Thoracic aorta (tissue), 2 donors: ENCODE measurements at places on chromosomes 13 and 19.

GRCh38 chr13:28093881-28094280 lies 6.5 kb downstream of the FLT3 start:
- no peak overlapping the region for H3K4me3 ChIP-seq
- peaks cover 6% of the 10 kb centered on the region for H3K27me3 ChIP-seq
- H3K36me3 ChIP-seq: no peaks in the 10 kb centered on the region

- no peak overlapping the region for H3K4me3 ChIP-seq
- H3K4me1 ChIP-seq: no peaks in the 10 kb centered on the region
- no peaks in the 10 kb centered on the region for H3K27me3 ChIP-seq
- DNase-seq: no peak
Measured at GRCh38 chr13:65470781-65471180, 1759.4 kb downstream of the PCDH9 start.

DNA sequence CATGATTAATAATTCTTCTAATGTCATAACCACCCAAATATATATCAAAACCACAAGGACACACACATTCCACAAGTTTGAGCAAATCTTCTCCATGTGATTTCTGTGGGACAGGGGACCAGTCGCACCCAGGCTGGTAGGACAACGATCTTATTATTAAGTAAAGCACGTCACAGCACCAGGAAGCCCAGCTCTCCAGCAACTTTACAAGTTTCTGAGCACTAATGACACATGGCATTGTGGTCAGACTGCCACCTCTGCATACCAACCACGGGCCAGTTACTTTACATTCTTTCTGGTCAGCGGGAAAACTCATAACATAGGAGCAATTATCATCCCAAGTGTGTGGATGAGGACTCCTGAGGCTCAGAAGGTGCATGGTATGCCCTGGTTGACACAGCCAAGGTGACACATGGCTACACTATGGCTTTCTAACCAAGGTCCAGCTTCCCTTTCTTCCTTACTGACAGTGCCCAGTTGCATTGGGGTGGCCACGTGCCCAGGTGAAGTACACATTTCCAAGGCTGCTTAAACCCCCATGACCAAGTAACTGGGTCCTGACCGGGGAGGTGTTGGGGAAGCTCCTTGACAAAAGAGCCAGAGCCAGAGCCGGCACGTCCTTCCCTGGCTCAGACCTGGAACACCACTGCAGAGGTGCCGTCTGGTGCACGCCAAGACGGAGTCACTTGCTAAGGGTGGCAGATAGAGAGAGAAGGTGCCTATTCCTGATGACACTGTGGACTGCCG lies 27.4 kb downstream of the LATS2 start:
- H3K4me1 ChIP-seq: peaks cover 33% of the 10 kb centered on the region
- H3K4me3 ChIP-seq: peak overlapping the region; percentile 32
- H3K27me3 ChIP-seq: no peaks in the 10 kb centered on the region

- DNase-seq: no peak
- H3K4me1 ChIP-seq: no peaks in the 10 kb centered on the region
- H3K36me3 ChIP-seq: no peaks in the 10 kb centered on the region
- no peak overlapping the region for H3K27ac ChIP-seq
Measured at GRCh38 chr13:43128504-43128961, 105.1 kb downstream of the DNAJC15 start.

GRCh38 chr13:43195551-43195950 lies 172.2 kb downstream of the DNAJC15 start:
- no peak overlapping the region for H3K27ac ChIP-seq
- no peaks in the 10 kb centered on the region for H3K27me3 ChIP-seq
- no peak overlapping the region for H3K4me3 ChIP-seq

- H3K27me3 ChIP-seq: no peaks in the 10 kb centered on the region
- no peak overlapping the region for H3K27ac ChIP-seq
- DNase-seq: no peak
- no peaks in the 10 kb centered on the region for H3K4me1 ChIP-seq
Measured at GRCh38 chr19:41478875-41479756, 36.2 kb downstream of the ERICH4 start.

DNA sequence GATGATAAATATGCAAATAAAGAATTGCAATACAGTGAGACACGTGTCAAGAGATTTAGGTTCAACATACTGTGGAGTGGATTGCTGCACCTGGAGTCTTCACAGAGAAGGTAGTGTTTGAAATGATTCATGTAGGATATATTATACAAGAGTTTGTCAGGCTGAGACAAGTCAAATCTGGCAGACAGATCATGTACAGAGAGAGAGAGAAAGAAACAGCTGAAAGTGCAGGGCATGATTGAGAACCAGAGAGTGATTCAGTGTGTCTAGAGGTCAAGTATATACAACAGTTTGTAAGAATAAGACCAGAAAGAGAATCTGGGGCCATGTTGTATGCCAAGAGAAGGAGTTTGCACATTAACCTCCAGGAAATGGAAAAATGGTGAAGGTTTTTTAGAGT lies 2.1 kb upstream of the VWA8 start:
- H3K4me3 ChIP-seq: no peak overlapping the region
- DNase-seq: no peak
- H3K4me1 ChIP-seq: peaks cover 24% of the 10 kb centered on the region
- H3K27me3 ChIP-seq: no peaks in the 10 kb centered on the region

DNA sequence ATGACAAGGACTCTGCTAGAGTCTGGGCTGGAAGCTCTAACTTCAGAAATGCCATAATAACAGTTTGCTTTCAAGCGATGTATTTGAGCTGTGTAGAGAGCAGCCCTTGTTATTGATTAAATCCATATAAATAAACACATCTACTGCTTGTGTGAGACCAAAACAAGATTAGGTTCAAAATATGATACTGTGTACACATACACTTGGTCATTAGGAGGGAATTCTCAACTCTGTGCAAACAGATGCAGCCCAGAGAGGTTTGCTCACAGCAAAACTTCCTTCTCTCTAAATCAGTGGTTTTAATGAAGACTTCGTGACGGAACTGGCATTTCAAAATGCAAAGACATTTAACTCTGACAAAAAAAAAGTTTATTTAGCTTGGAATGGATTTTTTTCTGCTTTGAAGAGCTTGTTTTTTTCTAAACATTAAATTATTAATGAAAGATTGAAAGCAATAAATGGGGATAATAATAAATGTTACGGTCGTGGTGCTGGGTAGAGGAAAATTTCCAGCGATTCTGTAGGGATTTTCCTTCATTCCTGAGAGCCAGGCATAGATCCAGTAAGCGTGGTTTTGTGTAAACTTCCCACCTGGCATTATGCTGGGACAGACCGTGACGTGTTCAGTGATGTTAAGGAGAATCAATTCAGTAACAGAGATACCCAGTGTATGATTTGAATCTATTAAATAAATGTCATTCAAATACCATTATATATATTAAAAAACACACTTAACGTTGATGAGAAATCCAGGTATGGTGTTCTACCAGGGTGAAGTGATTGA lies 213.7 kb downstream of the TEX29 start:
- H3K4me3 ChIP-seq: no peak overlapping the region
- H3K27ac ChIP-seq: no peak overlapping the region
- no peak for DNase-seq
- no peaks in the 10 kb centered on the region for H3K4me1 ChIP-seq
- H3K36me3 ChIP-seq: no peaks in the 10 kb centered on the region

DNA sequence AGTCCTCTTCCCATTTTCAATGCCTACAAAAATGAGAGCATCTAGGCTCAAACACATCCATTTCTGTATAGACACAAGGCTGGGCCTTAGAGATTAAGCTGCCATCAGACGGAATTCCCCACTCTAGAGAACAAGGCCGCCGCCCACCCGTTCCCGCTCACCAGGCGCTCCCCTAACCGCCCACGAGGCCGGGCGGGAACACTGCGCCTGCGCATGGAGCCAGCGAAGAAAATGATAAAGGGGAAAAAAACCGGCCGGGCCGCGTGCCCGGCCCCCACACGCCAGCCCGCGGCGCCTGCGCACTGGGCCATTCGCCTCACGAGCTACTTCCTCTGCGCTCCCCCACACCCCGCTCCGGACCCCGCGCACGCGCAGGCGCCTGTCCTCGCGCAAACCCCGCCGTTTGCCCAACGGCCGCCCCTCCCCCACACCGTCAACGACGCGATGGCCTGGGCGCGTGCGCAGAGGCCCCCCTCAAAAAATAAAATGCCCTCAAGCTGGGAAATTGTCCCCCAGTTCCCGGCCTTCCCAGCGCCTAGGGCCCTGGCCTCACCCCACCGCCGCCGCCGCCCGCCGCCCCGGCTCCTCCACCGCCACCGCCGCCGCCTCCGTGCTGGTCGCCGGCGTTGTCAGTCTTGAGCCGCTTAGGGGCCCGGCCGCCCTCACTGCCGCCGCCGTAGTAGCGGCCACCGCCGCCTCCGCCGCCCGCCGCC lies 483 bp downstream of the HNRNPL start:
- H3K4me3 ChIP-seq: peak overlapping the region; percentile 100
- peak; percentile 90 for DNase-seq
- no peaks in the 10 kb centered on the region for H3K27me3 ChIP-seq
- peaks cover 58% of the 10 kb centered on the region for H3K4me1 ChIP-seq

DNA sequence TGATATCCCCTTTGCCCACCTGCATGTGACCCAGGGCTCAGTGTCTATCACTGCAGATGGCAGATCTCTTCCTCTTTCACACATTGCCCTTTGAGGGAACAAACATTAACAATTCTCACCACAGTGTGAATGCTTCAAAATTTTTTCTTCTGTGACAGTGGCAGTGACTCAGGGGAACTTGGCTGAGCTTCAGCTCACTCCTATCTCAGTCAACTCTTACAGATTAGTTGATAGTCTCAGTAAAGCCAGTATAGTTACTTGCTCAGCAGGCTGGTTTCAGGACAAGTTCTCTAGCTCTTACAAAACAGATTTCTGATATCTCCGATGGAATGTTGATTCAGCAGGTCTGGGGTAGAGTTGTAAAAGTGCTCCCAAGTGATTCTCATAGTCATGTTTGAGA lies 166.9 kb downstream of the DLEU7 start:
- no peak for DNase-seq
- H3K27ac ChIP-seq: no peak overlapping the region
- H3K4me3 ChIP-seq: no peak overlapping the region
- no peaks in the 10 kb centered on the region for H3K4me1 ChIP-seq
- H3K27me3 ChIP-seq: no peaks in the 10 kb centered on the region

DNA sequence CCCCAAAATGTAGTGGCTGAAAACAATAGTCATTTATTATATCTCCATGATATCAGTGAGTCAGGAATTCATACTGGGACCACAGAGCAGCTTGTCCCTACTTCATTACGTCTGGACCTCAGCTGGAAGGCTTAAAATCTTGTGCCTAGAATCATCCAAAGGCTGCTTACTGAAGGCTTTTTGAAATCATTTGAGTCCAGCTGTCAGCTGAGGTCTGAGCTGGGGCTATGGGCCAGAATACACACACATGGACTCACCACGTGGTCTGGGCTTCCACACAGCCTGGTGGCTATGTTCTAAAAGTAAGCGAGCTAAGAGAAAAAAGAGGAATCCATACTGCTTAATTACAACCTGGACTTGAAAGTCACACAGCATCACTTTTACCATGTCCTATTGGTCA lies 209.2 kb downstream of the KCTD12 start:
- peaks cover 14% of the 10 kb centered on the region for H3K4me1 ChIP-seq
- no peak for DNase-seq
- H3K4me3 ChIP-seq: no peak overlapping the region
- no peaks in the 10 kb centered on the region for H3K27me3 ChIP-seq

DNA sequence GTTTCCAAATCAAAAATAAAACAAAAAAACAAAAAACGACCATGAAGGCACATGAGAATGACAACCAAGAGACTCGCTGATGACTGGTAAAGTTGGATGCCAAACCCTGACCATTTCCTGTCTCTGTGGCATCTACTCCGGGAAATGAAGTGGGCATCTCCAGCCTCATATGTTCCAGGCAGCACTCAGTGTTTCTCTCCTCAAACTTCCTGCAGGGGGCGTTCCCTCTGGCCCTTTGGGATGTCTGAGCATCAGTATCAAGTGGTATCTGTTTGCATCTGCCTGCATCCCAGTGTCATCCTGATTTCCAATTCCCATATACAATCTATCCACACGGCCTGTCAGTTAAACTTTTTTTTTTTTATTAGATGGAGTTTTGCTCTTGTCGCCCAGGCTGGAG lies 9.8 kb upstream of the SIGLEC12 start:
- no peaks in the 10 kb centered on the region for H3K27me3 ChIP-seq
- no peaks in the 10 kb centered on the region for H3K36me3 ChIP-seq
- no peaks in the 10 kb centered on the region for H3K4me1 ChIP-seq

- no peak for DNase-seq
- no peak overlapping the region for H3K4me3 ChIP-seq
- no peaks in the 10 kb centered on the region for H3K27me3 ChIP-seq
- no peaks in the 10 kb centered on the region for H3K36me3 ChIP-seq
- no peak overlapping the region for H3K27ac ChIP-seq
- no peaks in the 10 kb centered on the region for H3K4me1 ChIP-seq
Measured at GRCh38 chr13:102970542-102970941, 95.7 kb downstream of the SLC10A2 start.
